Vagina (tissue), 2 donors: ENCODE measurements at places on chromosomes 16 and 17.

- DNase-seq = no peak
Observed at GRCh38 chr17:56779322-56779721, 54.4 kb downstream of the C17orf67 start.

DNA sequence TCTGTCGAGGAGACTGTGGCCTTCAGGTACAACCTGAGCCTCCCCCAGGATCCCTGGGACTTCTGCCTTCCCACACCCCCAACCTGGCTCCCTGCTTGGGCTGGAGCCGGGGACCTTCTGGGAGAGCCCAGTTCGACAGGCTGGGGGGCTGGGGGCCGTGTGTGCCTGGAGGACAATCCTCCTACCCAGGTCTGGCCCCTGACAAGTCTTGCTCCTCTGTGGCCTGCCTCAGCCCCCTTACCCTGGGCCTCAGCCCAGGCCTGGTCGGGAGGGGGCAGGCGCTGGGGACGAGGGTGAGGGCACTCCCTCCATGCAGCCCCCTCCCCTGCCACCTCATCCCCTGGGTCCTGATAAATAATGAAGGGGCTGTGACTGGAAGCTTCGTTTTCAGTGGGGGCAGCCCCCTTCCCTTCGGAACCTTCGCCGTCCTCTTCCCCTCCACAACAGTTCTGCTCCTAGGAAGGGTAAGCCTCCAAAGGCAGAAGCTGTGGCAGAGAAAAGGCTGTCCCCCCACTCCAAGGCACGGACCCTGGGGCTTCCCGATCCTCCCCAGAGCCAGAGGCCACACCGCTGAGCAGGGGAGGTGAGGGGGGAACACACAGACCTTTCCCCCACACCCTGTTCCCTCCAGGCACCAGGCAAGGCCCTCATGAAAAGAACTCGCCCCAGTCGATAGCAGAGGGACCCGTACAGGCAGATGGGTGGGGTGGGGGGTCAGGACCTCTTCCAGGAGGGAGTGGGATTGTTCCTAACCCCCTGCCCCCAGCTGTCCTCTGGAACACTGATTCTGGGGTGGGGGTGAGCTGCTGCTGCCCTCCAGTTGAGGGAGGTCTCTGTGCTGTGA lies 5.0 kb upstream of the BAHCC1 start:
- no peak for DNase-seq

- DNase-seq = no peak
Observed at GRCh38 chr16:1639860-1640259, 27.7 kb downstream of the CRAMP1 start.

DNA sequence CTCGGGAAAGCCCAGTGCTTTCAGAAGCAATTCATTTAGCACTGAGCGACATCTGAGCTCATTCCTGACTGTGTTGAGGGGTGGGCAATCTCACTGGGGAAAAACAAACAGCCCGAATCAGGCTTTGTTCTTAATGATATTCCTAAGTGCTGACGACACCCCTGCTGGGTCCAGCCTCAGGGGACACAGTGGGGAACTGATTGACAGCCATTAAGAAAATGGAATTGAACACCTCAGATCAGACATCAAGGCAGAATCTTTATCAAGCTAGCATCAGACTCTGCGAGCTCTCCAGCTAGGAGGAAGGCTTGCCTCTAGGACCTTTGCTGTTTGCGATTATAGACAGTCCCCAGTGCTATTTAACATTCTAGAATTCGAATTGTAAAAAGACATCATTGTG lies 22.5 kb upstream of the LYRM9 start:
- DNase-seq = no peak

GRCh38 chr16:20072146-20072873 lies 1.4 kb downstream of the GPR139 start:
- no peak for DNase-seq

GRCh38 chr17:67666710-67667109 lies 51.0 kb upstream of the NOL11 start:
- DNase-seq = no peak

- no peak for DNase-seq
Observed at GRCh38 chr17:79946352-79947231, 89.1 kb downstream of the TBC1D16 start.

DNA sequence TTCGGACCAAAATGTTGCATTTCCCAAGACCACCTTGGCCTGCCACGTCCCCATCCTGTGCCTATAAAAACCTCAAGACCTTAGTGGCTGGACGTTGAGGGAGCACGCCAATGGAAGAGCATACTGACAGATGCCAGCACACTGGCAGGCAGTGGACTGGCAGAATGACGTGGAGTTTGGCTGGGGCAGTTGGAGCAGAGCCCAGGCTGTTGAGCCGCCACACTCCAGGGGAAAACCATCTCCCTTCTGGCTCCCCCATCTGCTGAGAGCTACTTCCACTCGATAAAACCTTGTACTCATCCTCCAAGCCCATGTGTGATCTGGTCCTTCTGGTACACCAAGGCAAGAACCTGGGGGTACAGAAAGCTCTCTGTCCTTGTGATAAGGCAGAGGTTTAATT lies 494.1 kb downstream of the CDH11 start:
- DNase-seq = no peak

DNA sequence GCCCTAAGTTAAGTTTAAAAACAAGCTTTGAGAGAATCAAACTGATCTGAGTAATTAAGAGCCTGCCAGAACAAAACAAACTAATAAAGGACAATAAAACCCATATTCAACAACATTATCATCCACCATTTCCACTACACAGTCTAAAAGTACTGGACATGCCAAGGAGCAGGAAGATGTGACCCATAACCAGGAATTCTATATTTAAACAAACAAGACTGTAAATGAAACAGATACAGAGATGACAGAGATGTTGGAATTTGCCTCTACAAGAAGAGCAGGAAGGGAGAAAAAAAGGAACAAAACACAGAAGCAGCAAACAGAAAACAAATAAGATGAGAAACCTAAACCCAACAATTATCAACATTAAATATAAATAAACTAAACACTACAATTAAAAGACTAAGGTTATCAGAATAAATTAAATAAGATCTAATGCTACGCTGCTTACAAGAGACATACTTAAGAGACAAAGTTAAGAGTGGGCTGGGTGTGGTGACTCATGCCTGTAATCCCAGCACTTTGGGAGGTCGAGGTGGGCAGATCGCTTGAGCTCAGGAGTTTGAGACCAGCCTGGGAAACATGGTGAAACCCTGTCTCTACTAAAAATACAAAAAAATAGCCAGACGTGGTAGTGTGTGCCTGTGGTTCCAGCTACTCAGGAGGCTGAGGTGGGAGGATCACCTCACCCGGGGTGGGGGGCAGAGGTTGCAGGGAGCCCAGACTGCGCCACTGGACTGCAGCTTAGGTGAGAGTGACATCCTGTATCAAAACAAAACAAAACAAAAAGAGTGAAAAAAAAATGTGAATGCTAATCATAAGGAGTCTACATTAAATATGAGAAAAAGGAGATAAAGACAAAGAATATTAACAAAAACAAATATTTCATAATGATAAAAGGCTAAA lies 50.6 kb downstream of the CREBBP start:
- DNase-seq = no peak

DNA sequence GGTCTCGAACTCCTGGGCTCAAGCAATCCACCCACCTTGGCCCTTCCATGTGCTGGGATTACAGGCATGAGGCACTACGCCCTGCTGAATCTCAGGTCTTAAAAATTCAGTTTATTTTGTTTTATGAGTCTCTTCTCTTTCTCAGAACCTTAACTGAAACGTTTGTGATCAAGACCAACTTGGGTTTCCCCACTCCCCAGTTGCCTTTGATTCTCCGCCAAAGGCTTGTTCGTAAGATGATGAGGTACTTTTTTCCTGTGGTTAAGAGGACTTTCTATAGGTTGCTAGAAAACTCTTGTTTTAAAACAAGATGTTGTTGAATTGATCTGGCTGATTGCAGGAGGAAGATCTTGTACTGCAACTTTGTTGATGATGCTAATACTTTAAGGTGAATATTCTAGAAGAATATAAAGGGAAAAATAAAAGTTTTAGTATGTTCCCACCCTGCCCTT lies 11.7 kb downstream of the ABCC1 start:
- DNase-seq = no peak

- DNase-seq = no peak
Observed at GRCh38 chr17:4453812-4454591, 20.3 kb downstream of the SPNS3 start.

GRCh38 chr16:16084874-16085273 lies 135.5 kb downstream of the ABCC1 start:
- no peak for DNase-seq

DNA sequence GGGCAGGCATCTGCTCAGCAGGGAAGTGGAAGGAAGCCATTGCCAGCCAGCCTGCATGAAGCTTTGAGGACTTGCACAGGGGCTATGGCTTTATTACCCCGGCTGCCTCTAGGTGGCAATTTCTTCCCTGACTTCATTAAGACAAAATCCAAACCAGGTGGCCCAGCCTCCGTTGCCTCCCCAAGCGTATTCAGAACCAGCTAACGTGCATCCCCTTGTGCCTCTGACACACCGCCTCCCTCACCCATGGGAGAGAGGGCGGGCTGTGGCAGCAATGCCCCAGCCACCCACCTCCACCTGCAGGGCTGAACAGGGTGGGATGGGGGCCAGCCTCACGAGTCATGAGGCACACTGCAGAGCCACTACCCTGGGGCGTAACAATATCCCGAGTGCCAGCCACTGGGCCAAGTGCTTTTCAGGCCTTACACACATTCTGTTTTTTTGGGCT lies 6.8 kb downstream of the KIFC3 start:
- no peak for DNase-seq

DNA sequence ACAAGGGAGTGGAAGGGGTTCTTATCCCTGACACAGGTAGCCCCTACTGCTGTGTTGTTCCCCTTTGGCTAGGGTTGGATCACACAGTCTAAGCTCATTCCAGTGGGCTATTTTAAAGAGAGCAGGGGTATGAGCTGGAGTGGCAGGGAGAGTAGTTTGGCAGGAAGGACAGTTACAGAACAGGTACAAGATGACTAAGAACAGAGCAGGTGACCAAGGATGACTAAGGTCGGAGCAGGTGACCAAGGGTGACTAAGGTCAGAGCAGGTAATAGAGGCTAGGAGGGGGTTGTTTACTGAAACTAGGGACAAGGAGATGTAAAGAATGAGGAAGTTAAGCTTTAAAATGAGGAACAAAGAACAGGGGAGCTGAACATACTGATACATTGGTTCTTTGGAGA lies 58.8 kb downstream of the UTP18 start:
- no peak for DNase-seq

DNA sequence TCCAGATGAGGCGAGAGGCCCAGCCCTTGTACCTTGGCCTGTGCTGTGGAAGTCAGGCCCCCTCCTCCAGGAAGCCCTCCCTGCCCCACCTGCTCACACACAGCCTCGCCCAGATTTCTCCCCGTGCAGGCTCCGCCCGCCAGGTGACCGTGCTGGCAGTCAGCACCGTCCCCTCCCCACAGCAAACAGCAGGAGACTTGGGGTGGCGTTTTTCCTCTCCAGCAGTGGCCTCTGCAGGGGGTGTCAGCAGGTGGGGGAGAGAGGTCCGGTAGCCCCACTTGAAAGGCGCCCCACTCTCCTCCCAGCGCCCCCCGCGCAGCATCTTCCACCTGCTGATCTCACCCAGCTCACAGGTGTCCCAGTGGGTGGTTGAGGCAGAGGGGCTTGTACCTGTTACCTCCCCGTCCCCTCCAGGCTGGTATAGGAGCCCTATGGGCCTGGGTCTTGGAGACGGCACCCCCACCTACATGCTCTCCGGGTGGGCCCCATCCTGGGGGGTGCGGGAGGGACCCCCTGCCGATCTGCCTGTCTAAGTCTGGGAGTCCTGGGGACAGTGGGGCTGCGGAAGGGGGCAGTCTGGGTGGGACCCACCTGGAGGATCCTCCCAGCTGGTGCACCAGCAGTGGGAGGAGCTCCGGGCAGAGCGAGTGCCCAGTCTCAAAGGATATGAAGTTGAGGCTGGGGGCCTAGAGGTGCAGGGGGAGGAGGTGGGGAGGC lies 4.2 kb upstream of the C1QTNF8 start:
- no peak for DNase-seq

- no peak for DNase-seq
Observed at GRCh38 chr16:76784530-76784929, 406.5 kb upstream of the MON1B start.

GRCh38 chr16:71811261-71811803 lies 2.7 kb upstream of the AP1G1 start:
- DNase-seq = no peak

DNA sequence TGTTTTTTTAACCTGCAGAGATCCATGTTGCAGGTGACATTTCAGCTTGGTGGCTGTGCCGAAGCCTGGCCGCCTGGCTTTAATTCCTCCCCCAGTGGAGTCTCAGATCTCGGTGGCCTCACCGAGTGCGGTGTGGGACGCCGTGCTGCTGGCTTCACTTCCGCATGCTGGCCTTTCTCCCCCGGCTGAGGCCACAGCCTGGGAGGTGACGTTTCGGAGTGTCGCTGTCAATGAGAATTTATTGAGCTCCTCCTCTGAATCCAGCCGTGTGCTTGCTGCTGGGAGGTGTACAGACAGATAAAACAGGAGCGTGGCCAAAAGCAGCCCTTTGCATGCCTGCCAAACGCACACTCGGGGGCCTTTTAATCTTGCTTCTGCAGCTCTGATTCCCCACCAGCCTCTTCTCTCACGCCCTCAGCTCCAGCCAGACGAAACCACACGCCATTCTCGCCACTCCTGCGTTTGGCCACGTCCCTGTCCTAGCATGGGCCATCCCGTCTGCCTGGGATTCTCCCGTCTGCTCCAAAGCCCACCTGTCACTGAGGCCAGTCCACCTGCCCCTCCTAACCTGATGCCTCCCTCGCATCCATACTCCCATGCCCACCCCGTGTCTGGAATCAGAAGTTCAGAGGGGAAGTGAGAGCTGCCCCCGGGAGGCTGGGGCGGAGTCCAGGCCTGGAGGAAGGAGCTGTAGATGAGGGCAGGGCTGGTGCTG lies 3.6 kb downstream of the GSE1 start:
- DNase-seq = no peak
